Fibroblast of skin of abdomen (primary cell): ENCODE measurements at places on chromosomes 2 and 18.

GRCh38 chr18:37452015-37452414, 113.6 kb downstream of the CELF4 start:
- no peak for DNase-seq

DNA sequence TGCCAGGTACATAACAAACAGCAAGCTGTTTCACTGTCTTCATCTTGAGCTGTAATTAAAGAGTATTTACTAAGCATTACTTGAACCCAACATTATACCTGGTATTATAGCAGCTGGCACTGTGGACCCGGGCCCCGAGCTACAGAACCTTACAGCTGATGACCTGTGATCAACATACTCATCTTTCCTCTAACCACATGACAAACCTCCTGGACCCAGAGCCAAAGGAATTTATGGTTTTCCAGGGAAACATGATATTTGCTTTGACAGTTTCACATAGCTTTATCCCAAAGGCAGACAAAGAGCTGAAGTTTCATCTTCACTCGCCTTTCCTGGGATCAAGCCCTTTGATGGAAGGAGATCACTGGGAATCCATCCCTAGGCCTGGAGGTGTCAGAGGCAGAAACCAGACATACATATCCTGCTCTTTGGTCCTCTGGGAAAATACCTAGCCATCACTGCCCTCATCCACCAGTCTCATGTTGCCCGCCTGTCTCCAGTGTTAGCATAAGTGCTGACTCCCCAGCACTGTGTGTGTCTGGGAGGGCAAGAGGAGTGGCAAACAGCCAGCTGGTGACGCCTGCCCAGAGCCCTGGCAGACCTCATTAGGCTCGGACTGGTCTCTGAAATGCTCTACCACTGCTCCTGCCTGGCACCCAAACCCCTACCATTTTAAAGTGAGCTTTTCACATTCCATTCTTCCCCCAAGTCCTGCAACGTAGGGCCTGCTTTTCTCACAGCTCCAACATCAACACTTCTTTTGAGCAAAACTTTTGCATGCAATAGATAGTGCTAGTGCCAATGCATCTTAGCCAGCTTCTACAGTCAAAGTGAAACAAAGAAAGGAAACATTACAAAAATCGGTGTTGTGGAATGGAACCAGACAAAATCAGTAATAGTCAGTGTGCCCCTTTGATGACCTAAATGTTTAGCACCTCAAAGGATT, 138.8 kb upstream of the CTAGE1 start:
- peak; percentile 37 for DNase-seq

- DNase-seq = no peak
These were observed 141.1 kb downstream of the DOCK10 start for GRCh38 chr2:224901121-224901676.

DNA sequence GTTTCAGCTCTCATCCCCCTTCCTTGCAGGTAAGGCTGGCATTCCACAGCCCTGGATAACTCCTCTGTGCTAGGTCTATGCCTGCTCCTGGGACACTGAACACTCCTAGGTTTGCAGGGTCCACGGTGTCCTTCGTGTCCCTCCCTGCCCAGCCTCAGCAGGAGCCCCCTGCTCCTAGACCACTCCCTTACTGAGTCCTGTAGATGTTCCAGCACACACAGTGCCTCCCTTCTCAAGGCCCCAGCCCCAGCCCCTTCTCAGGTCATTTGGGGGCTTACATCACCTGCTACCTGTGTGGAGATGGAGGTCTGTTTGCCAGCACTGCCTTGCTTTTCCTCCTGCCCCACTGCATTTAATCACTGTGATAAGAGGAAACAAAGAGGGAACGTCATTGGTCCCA, 146.4 kb upstream of the TNP1 start:
- no peak for DNase-seq

DNA sequence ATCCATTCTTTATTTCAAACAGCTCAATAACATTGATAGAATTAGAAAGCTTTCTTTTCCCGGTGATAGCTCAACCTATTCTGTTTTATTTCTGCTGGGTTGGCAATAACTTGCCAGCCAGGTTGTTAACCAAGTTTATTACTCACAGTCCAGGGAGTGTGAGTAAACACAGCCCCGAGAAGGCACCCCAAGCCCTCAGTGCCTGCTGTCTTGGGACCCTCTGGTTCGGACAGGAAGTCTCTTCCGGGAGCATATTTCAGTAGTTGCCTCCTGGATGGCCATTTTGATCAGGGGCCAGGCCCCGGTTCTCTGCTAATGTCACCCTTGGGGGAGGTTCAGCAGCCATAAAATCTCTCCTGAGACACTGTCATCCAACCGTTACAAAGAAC, 176.8 kb downstream of the INO80D start:
- DNase-seq = no peak

DNA sequence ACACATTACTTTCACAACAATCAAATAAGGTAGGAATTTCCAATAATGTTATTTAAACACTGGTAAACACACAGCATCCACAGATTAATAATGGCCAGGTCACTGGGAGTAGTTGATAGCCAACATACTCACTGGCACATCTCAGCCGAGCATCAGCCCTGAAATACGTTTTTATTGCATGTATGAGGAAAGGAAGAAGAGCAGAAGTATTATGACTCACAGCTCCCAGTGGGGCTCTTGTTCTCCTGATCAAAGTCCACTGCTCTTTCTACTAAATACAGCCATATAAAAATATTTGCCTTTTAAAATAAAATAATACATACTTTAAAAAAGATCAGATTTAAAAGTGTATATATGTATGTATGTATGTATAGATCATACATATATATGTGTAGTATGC, 999.6 kb downstream of the SUCLG1 start:
- peak; percentile 10 for DNase-seq

- DNase-seq = no peak
These were observed 13.2 kb downstream of the ITGB1BP1 start for GRCh38 chr2:9410108-9410507.

- no peak for DNase-seq
These were observed 133.0 kb downstream of the SLC8A1 start for GRCh38 chr2:40318921-40319320.

- peak; percentile 73 for DNase-seq
These were observed 1.1 kb upstream of the RNU4ATAC start for GRCh38 chr2:121529439-121530211.

- peak; percentile 10 for DNase-seq
These were observed 726.0 kb upstream of the RAB6C start for GRCh38 chr2:129253461-129253812.

DNA sequence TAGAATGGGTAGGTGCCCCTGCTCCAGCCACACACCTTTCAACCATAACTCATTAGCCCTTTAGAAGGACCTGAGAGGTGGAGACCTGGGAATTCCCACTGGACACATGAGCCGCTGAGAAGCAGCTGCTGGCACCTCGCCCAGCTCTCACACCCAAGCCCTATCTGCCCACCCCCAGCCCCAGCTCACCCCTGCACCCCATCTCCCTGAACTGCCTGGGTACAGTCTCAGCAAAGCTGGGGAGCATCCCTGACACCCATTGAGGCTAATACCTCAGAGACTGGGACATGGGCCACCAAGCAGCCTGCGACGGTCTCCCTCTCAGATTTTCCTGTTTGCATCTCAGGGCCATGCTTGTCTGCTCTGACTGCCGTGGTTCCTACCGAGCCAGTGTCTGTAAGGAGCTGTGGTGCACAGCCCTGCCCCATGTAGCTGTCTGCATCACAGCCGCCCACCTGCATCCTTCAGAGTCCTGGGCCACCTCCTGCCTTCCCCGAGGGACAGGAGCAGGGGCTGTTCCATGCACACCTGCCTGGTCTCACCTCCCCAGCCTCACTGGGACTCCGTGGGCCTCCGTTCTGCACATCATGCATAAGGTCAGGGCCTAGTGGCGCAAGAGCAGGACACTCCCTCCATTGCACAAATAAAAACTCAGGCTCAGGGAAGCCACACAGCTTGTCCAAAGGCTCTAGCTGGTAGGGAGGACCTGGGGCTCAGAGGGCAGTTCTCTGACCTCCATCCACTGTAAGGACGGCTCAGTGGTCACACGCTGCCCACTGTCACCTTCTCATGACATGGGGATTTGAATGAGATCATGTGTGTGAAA, 90.0 kb downstream of the SEPTIN10 start:
- DNase-seq = no peak

DNA sequence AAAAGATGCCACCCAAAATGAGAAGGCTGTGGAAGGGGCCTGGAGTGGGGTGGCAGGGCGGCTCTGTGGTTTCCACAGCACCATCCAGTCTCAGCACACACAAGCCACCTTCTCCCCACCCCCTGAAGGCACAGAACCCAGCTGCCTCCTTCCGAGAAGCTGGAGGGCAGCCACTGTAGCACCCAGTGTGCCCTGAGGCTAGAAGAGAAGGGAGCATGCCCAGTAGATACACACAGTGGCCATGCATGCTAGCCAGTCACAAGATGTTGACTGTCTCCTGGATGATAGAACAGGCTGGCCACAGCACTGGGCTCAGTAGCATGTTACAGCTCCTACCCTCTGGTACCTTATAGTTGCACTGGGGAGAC, 148.9 kb upstream of the EPAS1 start:
- DNase-seq = no peak

- DNase-seq = no peak
These were observed 2.8 kb downstream of the TMEM150A start for GRCh38 chr2:85599468-85600234.

- no peak for DNase-seq
These were observed 26.8 kb upstream of the GPR17 start for GRCh38 chr2:127619203-127619590.

GRCh38 chr2:98932778-98933343, 3.2 kb downstream of the CRACDL start:
- no peak for DNase-seq

DNA sequence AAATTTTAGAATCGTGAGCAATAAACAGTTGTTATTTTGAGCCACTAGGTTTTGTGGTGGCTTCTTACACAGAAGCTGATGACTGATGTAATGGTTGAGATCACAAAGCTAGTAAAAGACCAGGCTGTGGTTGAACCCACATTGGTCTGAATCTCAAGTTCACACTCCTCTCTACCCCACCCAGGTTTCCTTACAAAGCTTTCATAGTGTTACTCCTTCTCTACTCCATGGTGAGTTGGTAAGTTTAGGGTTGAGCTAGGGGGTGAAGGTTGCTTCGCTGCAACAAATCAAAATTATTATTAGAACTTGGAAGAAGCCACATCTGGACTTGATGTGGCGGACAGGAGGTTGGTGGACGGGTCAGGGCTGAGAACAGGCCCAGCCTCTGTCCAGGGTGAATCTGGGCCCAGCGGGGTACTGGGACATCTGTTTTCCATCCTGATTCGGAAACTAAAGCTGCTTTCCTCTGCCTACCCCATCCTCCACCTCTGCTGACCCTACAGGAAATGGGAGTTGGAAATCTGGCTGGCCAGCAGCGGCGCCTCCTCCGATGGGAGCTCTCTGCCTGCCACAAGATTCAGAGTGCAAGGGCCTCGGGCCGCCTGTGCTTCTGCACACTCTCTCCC, 86.3 kb downstream of the ZFP36L2 start:
- no peak for DNase-seq

DNA sequence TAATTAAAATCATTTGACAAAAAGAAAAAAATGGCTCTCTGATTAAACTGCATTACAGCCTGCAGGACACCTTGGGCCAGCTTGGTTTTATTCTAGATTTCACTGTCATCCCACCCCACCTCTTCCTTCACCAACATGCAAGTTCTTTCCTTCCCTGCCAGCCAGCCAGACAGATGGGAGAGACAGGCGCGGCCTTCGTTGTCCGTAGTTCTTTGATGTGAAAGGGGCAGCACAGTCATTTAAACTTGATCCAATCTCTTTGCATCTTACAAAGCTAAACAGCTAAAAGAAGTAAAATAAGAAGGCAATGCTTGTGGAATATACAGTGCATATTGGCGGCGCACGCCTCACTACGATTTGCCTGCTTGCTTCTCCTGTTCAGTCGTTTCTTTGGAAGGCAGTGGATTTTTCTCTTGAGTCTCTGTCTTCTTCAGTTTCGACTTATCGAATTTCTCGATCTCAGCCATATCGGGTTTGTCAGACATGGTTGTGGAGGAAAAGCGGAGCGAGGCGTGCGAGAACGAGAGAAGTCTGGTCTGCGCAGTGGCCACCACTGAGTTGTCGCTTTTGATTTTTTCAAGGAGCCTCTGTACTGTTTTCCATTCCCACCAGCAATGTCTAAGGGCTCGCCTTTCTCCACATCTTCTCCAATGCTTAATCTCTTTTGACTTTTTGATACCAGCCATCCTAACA, 22.4 kb downstream of the COLEC11 start:
- DNase-seq = no peak

GRCh38 chr2:28645553-28645952, 106.1 kb upstream of the PPP1CB start:
- no peak for DNase-seq

GRCh38 chr2:88144271-88144670, 16.4 kb upstream of the FABP1 start:
- DNase-seq = no peak

DNA sequence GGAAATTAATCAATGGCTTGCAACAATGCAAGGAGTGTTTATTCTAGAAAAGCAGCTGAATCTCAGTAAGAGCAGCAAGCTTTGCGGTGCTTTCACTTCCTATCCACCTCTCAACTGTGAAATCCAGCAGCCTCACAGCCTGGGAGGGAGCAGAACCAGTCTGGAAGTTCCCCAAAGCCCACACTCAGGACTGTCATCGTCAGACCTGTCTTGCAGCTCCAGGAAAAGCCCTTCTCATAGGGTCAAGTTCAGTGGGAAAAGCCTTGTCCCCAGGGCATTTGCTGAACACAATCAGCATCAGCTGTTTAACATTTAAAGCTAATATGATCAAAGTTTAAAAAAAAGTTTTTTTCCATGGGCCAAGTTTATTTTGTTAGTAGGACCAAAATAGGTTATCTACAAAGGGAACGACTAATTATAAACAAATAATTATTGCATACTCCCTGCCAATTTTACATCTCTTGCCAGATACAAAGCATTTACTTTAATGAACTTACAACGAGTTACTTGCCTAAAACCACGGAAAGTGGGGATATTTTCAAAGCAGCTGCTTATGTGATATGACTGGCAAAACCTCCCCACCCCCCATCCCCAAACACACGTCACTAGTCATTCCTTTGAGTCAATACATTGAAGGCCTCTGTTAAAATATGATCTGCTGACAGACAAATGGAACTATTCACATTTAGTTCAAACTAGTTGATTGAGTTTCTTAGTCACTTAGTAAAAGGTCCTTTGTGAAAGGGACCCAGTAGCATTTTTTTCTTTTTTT, 36.8 kb downstream of the PARD6G start:
- DNase-seq = peak; percentile 28

GRCh38 chr18:2971741-2972552, 41.0 kb downstream of the LPIN2 start:
- DNase-seq = no peak

- no peak for DNase-seq
These were observed 22.8 kb upstream of the NT5C1B start for GRCh38 chr2:18612133-18612532.

- no peak for DNase-seq
These were observed 149.8 kb downstream of the SUCLG1 start for GRCh38 chr2:84309281-84309680.

GRCh38 chr2:241354668-241355658, 1.1 kb upstream of the FARP2 start:
- peak; percentile 50 for DNase-seq

DNA sequence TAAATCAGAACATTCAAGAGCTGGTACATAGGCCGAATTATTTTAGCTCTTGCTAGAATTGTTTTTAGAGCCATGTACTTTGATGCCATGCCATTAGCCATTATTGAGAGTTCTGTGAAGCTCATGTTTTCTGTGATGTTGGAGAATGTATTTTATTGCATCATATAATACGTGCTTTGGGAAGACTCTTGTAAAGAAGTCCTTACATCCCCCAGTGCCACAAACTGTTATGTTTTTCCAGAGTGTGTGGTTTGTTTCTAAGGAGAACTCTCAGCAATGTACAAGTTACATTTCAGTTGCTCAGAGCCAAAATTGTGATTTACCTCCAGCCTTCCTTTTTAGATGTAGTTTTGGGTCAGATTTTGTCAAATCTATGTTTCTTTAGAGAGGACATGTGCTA, 148.6 kb downstream of the HAUS1 start:
- peak; percentile 22 for DNase-seq
